ENCODE measurements at places on chromosomes 4 and X. TPM values are rescaled to one million over a fixed set of nuclear protein-coding genes. Genes with fewer than 3 reads are reported as not detected.

The GPC3 gene
- not detected for total RNA-seq

The CITED1 gene
- total RNA-seq: 1.8 TPM

The SNCA gene
- 0.14 TPM for total RNA-seq

The COX18 gene
- 6.3 TPM for total RNA-seq

The HTR2C gene
- not detected for total RNA-seq

The RIBC1 gene
- total RNA-seq: 0.92 TPM

The TMPRSS11A gene
- total RNA-seq: not detected

The CCDC120 gene
- 3.4 TPM for total RNA-seq

The TBC1D8B gene
- total RNA-seq: 1.3 TPM

The FGD1 gene
- total RNA-seq: 7.6 TPM

The TCEAL1 gene
- total RNA-seq: 38.9 TPM

The MCF2 gene
- 0.08 TPM for total RNA-seq

The MRPL1 gene
- total RNA-seq: 22.2 TPM

The PABPC5 gene
- not detected for total RNA-seq

The PCDH7 gene
- total RNA-seq: 0.09 TPM

The FAM47A gene
- not detected for total RNA-seq

The TCEAL5 gene
- not detected for total RNA-seq

The AASDH gene
- 3.1 TPM for total RNA-seq

The KLHL13 gene
- total RNA-seq: 0.31 TPM

All from A549 treated with CORT108297 at 1 μM for 4 hours (cell line).